ENCODE measurements at places on chromosomes 3 and 15. TPM values are rescaled to one million over a fixed set of nuclear protein-coding genes. Genes with fewer than 3 reads are reported as not detected.

- H3K27ac ChIP-seq: no peak overlapping the region
- no peaks in the 10 kb centered on the region for H3K36me3 ChIP-seq
- H3K27me3 ChIP-seq: no peaks in the 10 kb centered on the region
- H3K4me1 ChIP-seq: peaks cover 14% of the 10 kb centered on the region
- H3K4me3 ChIP-seq: no peak overlapping the region
- no peak for DNase-seq
Measured at GRCh38 chr3:147921051-147921450, 511.9 kb downstream of the ZIC1 start.

DNA sequence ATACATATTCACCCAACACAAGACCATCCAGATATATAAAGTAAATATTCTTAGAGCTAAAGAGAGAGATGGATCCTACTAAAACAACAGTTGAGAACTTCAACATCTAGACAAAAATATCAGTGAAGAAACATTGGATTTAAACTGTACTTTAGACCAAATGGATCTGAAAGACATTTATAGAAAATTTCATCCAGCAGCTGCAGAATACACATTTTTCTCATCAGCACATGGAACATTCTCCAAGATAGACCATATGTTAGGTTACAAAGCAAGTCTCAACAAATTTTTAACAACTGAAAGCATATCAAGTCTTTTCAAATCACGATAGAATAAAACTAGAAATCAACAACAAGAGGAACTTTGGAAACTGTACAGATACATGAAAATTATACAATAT is 369.0 kb upstream of the CCDC54 start:
- no peak overlapping the region for H3K4me3 ChIP-seq
- no peak for DNase-seq

DNA sequence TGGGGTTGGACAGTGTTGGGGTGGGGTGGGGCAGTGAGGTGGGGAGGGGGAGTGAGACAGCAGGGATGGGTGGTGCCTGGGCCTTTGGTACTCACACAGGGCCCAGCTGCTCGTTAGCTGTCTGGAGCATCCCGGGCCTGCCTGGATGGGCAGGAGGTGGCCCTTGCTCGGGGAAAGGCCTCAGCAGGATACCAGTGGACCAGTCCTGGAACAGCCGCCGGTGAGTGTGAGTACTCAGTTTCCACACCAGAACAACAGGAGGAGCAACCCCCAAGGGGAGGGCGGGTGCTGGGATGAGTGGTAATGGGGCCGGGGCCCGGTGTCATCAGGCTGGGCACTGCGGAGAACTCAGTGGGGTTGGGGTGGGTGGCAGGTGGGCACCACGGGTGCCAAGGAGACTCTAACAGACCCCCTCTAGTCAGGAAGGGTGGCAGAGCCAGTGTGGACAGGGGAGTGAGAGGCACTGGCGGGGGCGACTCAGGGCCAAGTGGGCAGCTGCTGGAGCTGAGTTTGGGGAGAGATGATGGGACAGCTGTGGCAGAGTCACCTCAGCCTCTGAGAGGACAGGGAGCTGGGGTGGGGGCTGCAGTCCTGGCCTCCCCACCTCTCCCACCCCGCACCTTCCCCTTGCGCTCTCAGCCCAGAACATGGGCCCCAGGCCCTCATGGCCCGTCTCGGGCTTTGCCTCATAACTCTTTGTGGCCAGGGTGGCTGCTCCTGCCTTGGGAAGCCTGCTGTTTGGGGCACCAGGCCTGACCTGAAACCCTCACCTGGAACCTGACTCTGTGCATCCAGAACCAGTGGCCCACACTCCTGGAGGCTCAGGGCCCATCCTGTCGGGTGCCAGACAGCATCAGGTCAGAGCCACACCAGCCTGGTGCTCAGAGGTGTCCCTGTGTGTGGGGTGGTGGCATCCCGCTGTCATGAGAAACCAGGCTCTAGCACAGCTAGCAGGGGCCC is 52.1 kb upstream of the PRR23E start:
- H3K36me3 ChIP-seq: peaks cover 6% of the 10 kb centered on the region
- peaks cover 3% of the 10 kb centered on the region for H3K4me1 ChIP-seq
- H3K4me3 ChIP-seq: no peak overlapping the region

GRCh38 chr3:13579063-13579462 is 30.1 kb downstream of the FBLN2 start:
- peaks cover 2% of the 10 kb centered on the region for H3K27me3 ChIP-seq
- no peak overlapping the region for H3K4me3 ChIP-seq
- H3K36me3 ChIP-seq: no peaks in the 10 kb centered on the region
- H3K27ac ChIP-seq: no peak overlapping the region
- peaks cover 5% of the 10 kb centered on the region for H3K4me1 ChIP-seq

DNA sequence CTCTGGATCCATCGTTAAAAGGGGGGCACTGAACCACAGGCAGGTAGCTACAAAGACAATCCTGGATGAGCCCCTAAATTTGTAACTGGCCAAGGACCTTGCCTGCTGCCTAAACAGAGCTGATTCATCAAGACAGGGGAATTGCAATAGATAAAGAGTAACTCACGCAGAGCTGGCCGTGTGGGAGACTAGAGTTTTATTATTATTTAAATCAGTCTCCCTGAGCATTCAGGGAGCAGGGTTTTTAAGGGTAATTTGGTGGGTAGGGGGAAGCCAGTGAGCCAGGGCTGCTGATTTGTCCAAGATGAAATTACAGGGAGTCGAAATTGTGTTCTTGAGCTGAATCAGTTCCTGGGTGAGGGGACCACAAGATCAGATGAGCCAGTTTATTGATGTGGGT is 885.1 kb upstream of the CADM2 start:
- no peaks in the 10 kb centered on the region for H3K36me3 ChIP-seq
- no peak overlapping the region for H3K27ac ChIP-seq
- no peak for DNase-seq
- H3K4me3 ChIP-seq: no peak overlapping the region
- H3K27me3 ChIP-seq: no peaks in the 10 kb centered on the region
- no peaks in the 10 kb centered on the region for H3K4me1 ChIP-seq

DNA sequence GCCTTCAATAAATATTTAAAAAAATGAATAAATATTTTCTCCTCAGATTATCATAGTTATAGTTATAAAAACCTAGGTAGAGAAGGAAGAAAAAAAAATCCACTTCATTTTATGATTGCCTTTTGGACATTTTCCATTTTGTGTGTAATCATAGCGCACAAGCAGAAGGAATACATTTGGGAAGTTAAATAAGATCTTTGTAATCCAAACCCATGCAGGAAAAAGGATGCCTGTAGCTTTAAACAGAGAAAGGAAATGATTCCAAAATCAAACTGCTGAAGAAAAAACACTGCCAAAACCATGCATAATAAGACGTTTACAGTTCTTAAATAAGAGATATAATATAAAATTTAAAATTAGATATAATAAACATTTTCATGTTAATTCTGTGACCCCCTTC is 7.4 kb upstream of the CCDC54 start:
- no peaks in the 10 kb centered on the region for H3K27me3 ChIP-seq
- H3K4me1 ChIP-seq: peaks cover 8% of the 10 kb centered on the region
- H3K36me3 ChIP-seq: no peaks in the 10 kb centered on the region
- H3K27ac ChIP-seq: no peak overlapping the region

GRCh38 chr3:174308736-174309135 is 550.4 kb upstream of the NAALADL2 start:
- peaks cover 3% of the 10 kb centered on the region for H3K4me1 ChIP-seq
- H3K27me3 ChIP-seq: no peaks in the 10 kb centered on the region
- H3K4me3 ChIP-seq: no peak overlapping the region
- H3K36me3 ChIP-seq: no peaks in the 10 kb centered on the region
- no peak overlapping the region for H3K27ac ChIP-seq

- H3K4me1 ChIP-seq: no peaks in the 10 kb centered on the region
- H3K27me3 ChIP-seq: no peaks in the 10 kb centered on the region
- no peak overlapping the region for H3K27ac ChIP-seq
- no peaks in the 10 kb centered on the region for H3K36me3 ChIP-seq
Measured at GRCh38 chr15:48631176-48631770, 14.2 kb downstream of the FBN1 start.

DNA sequence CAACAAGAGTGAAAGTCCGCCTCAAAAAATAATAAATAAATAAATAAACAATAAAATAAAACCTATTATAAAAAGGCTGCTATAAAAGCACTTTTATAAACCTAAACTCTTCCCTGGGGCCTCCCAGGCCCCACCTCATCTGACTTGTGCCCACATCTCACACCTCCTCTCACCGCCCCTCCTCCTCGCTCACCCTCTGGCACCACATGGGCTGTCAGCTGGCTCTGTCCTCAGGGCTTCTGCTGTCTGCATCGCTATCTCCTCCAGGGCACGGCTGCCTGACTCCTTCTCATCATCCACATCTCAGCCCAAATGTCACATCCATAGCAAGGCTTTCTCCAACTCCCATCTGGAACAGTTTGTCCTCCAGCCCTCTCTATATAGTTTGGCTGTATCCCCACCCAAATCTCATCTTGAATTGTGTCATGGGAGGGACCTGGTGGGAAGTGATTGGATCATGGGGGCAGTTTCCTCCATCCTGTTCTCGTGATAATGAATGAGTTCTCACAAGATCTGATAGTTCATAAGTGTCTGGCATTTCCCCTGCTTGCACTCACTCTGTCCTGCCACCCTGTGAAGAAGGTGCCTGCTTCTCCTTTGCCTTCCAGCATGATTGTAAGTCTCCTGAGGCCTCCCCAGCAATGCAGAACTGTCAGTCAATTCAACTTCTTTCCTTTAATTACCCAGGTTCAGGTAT is 8.8 kb upstream of the SH3BP5 start:
- peaks cover 7% of the 10 kb centered on the region for H3K27me3 ChIP-seq
- H3K4me3 ChIP-seq: peak overlapping the region; percentile 56
- H3K27ac ChIP-seq: peak overlapping the region; percentile 73
- H3K36me3 ChIP-seq: no peaks in the 10 kb centered on the region
- H3K4me1 ChIP-seq: peaks cover 19% of the 10 kb centered on the region

DNA sequence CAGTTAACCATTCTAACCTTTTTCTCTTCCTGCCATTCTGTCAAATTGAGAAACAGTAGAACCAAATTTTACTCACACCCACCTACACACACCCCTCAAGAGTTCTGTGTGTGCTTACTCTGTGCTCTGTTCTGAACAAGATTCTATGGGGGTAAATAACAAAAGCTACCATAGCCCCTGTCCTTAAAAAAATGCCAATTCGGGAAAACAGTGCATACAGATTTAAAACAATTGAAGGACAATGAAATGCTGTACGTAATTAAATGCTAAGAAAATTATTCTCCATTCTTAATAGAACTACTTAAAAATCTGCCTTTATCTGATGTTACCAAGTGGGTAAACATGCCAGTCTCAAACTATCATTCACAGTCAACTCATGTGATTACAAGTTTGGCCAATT is 1107.5 kb downstream of the TUSC7 start:
- no peaks in the 10 kb centered on the region for H3K27me3 ChIP-seq
- H3K4me1 ChIP-seq: peaks cover 8% of the 10 kb centered on the region
- H3K4me3 ChIP-seq: no peak overlapping the region

GRCh38 chr3:118501152-118501551 is 533.5 kb downstream of the IGSF11 start:
- peak; percentile 23 for DNase-seq
- H3K36me3 ChIP-seq: no peaks in the 10 kb centered on the region

GRCh38 chr3:197807969-197808587 is 17.0 kb downstream of the LRCH3 start:
- peaks cover 8% of the 10 kb centered on the region for H3K4me1 ChIP-seq
- no peak overlapping the region for H3K4me3 ChIP-seq
- H3K36me3 ChIP-seq: no peaks in the 10 kb centered on the region
- H3K27ac ChIP-seq: peak overlapping the region; percentile 4

GRCh38 chr3:55267206-55267930 is 219.7 kb downstream of the WNT5A start:
- DNase-seq: no peak
- no peak overlapping the region for H3K4me3 ChIP-seq
- H3K27ac ChIP-seq: no peak overlapping the region
- no peaks in the 10 kb centered on the region for H3K4me1 ChIP-seq
- peaks cover 4% of the 10 kb centered on the region for H3K36me3 ChIP-seq

DNA sequence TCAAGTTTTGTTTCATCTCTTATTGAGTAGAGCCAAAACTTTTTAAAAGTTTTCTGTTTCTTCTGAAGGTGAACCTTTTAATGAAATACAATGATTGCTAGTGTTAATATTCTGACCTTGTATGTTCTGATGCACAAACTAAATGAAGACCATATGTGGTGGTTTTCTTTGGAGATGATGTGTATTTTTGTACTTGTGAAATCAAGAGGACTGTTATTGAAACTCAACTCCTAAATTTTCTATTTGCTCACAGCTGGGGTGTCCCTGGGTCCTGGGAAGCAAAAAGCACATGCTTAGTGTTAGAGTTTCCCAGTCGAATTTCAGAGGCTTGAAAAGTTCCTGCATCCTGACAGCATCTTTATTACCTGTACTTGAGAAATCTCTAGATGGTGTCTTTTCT is 1185.8 kb upstream of the ALCAM start:
- DNase-seq: no peak
- no peak overlapping the region for H3K4me3 ChIP-seq

DNA sequence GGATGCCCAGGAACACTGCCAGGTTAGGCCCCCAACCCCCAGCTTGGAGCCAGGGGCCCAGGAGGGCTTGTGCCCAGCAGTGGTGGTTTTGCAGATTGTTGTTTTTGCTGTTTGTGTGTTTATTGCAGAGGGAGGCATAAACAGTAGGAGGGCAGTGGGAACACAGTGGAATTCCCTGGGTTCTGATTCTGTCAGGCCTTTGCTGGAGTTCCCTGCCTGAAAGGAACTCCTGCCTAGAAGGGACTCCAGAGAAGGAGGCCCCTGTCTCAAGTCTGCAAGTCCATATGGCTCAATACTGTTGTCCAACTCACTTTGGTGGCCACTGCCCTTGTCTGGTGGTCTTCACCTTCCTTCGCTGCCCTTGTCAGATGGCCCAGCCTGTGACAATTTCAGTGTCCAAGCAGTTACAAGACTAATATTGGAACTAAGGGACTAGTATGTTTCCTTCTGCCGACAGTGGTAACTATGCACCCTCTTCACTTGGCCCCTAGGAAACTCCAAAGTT is 47.4 kb upstream of the RAB6B start:
- no peak overlapping the region for H3K27ac ChIP-seq
- H3K36me3 ChIP-seq: no peaks in the 10 kb centered on the region
- no peak for DNase-seq
- H3K4me3 ChIP-seq: no peak overlapping the region
- H3K4me1 ChIP-seq: no peaks in the 10 kb centered on the region

DNA sequence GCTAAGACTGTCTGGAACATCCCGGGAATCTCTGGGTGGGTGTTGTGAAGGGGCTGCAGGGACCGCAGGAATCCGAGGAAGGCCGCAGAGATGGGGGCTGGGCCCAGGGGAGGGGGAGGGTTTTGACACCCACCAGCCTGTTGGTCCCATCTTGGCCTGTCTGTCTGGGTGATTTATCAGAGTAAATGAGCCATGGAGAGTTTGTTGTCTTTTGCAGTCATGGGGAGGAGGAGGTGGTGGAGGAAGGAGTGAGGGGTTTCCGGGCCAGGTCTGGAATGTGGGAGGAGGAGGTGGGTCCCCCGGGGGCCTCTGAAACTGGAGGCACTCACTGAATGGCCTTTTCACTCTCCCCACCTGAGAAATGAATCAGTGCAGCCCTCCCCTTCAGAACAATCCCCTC is 11.5 kb downstream of the SEMA3F start:
- no peaks in the 10 kb centered on the region for H3K36me3 ChIP-seq
- no peak for DNase-seq
- H3K4me1 ChIP-seq: peaks cover 26% of the 10 kb centered on the region

The CMTM8 gene
- not detected for total RNA-seq

The CMTM6 gene
- total RNA-seq: 17.5 TPM

The MASP1 gene
- total RNA-seq: 1.7 TPM

The METTL6 gene
- 25.9 TPM for total RNA-seq

The CCDC54 gene
- total RNA-seq: not detected

The CNTN6 gene
- total RNA-seq: 23.2 TPM

The ADGRG7 gene
- total RNA-seq: not detected

The ULK4 gene
- total RNA-seq: 9.7 TPM

The SPATA12 gene
- total RNA-seq: not detected
